ENCODE measurements at places on chromosomes 1 and 21.
A peak's percentile ranks its signal among the peaks of the same experiment; 100 is the strongest.

DNA sequence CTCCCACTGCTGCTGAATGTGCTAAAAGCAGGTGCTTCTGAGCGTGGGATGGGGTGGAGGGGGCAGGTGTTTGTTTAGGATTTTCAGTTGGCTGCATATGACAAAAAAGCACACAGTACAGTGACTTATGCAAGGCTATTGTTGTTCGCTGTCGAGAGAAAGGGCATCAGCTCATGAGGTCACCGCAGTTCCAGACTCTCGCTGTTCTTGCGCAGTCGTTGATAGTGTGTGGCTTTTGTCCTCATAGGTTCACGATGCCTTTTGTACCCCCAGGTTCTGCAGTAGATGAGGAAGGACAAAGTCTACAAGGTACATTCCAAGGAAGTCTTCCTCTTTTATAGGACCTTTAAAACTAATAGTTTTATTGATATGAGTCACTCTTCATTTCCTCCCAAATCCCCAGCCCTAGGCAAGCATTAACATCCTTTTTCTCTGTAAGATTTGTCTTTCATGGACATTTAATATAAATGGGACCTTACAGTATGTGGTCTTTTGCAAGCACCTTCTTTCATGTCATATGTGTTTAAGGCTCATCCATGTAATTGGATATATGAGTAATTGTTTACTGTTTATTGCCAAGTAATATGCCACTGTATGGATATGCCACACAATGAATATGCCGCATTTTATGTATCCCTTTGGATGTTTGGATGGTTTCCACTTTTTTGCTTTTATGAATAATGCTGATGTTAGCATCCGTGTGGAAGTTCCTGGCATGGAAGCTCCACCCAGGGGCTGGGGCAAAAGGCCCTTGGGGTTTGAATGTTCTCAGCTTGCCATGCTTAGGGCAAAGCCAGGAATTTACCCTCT lies 14.5 kb upstream of the NLRP3 start:
- H3K36me3 ChIP-seq = no peaks in the 10 kb centered on the region
- DNase-seq = no peak
- H3K4me3 ChIP-seq = no peak overlapping the region
- no peaks in the 10 kb centered on the region for H3K27me3 ChIP-seq
- H3K27ac ChIP-seq = no peak overlapping the region

DNA sequence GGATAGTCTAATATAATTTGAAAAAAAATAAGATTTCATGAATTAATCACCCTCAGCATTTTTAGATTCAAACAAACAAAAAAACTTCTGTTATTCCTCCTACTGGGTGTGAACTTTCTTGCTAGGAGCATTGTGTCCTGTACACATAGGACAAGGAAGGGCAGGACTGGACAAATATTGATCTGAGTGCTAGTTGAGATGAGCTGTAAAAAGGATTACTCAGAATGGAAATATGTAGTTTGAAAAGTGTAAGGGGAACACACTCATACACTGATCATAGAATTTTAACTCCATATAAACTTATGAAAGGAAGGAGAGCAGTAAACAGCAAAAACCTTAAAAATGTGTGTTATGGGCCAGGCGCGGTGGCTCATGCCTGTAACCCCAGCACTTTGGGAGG lies 156.5 kb upstream of the ZNF648 start:
- no peaks in the 10 kb centered on the region for H3K4me1 ChIP-seq
- no peak overlapping the region for H3K4me3 ChIP-seq
- H3K27me3 ChIP-seq = no peaks in the 10 kb centered on the region
- H3K36me3 ChIP-seq = no peaks in the 10 kb centered on the region
- DNase-seq = no peak
- H3K27ac ChIP-seq = no peak overlapping the region

DNA sequence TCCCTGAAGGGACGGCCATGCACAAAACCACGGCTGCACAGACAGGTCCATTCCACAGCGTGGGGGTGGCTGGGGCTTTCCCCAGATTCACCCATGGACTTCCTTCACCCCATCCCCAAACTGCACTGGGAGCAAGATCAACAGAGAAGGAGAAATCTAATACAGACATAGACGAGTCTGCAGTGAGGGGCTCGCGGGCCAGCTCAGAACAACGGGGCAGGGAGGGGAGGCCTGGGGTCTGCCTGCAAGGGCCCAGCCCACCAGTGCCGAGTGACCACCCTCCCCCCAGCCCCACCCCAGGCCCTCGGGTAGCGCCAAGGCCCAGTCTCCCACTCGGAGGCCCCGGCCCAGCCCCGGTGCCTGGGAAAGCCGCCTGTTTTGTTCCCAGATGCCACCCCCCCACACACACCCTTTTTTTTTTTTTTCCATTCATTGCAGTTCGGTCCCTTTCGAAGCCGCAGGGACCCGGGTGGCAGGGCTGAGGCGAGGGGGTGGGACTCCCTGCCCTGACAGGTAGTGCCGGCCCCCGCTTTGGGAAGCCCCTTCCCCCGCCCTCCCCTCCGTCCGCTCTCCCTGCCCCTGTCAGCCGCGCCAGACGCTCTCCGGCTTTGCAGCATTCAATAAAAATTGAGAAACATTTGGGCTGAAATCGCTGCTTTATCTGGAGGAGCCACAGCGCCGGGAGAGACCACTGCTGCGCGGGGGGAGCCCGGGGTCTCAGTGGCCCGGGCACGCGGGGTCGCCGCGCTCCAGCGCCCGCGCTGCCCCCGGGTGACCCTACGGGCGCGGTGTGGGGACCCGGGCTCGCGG lies 543 bp upstream of the EPHB2 start:
- peaks cover 2% of the 10 kb centered on the region for H3K27me3 ChIP-seq
- peaks cover 13% of the 10 kb centered on the region for H3K4me1 ChIP-seq
- H3K36me3 ChIP-seq = peaks cover 4% of the 10 kb centered on the region
- peak overlapping the region; percentile 53 for H3K4me3 ChIP-seq
- peak overlapping the region; percentile 63 for H3K27ac ChIP-seq
- DNase-seq = peak; percentile 73

DNA sequence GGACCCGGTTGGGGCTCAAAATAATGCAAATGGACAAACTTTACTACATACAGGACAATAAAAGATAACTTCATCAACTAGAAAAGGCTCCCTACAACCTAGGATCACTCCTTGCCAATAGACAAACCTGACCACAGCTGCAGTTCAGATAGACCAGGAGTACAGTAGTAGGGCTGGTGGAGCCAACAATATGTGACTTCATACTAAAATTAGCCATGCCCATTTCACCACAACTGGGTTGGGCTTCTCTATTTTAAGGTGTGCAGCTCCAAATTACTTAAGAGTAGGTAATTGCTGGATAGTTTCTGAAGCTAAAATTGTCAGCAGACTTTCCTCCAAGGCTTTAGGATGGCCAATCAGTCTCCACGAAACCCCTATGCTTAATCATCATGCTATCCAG lies 3.9 kb downstream of the DENND1B start:
- peaks cover 2% of the 10 kb centered on the region for H3K4me1 ChIP-seq
- no peaks in the 10 kb centered on the region for H3K27me3 ChIP-seq
- no peak for DNase-seq
- H3K36me3 ChIP-seq = no peaks in the 10 kb centered on the region
- H3K27ac ChIP-seq = no peak overlapping the region

DNA sequence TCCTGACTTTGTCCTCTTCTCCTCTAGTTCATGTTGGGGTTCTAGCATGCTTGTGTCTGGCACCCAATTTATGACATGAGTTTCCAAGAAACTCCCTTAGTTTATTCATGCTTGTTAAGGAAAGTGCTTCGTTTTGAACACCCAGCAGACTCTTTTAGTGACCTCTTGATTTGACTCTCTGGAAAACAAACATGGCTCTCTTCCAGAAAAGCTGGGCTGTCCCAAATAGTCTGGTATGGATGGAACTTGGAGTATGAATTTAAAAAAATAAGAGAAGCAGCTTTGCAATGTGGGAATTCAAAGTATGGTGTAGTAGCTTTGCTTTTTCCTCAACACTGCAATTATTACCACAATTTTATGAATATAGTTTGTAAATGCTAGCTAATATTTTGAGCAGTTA lies 143.4 kb upstream of the C8B start:
- H3K4me3 ChIP-seq = no peak overlapping the region
- DNase-seq = no peak
- H3K4me1 ChIP-seq = peaks cover 29% of the 10 kb centered on the region
- no peak overlapping the region for H3K27ac ChIP-seq

DNA sequence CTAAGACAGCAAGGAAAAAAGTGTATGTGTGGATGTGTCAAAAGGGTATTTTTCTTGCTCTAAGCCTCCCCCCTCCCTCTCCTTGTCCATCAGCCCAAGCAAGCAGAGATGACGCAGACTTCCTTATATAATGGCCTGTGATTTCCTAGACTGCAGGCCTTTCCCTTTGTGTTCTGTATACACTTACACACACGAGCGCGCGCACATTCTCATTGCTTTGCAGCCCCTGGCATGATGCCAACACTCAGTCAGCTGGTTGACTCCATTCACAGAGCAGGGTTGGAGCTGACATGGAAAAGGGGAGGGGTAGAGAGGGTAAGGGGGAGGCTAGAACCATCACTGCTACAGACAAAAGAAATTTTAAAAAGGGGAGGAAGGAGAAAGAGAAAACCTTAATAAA lies 41.8 kb downstream of the GATAD2B start:
- no peak overlapping the region for H3K4me3 ChIP-seq
- H3K36me3 ChIP-seq = peaks cover 3% of the 10 kb centered on the region
- no peaks in the 10 kb centered on the region for H3K27me3 ChIP-seq
- H3K4me1 ChIP-seq = peaks cover 7% of the 10 kb centered on the region
- DNase-seq = no peak

- no peaks in the 10 kb centered on the region for H3K36me3 ChIP-seq
- peaks cover 3% of the 10 kb centered on the region for H3K4me1 ChIP-seq
These were observed 103.7 kb downstream of the HS2ST1 start for GRCh38 chr1:87017998-87018672.

DNA sequence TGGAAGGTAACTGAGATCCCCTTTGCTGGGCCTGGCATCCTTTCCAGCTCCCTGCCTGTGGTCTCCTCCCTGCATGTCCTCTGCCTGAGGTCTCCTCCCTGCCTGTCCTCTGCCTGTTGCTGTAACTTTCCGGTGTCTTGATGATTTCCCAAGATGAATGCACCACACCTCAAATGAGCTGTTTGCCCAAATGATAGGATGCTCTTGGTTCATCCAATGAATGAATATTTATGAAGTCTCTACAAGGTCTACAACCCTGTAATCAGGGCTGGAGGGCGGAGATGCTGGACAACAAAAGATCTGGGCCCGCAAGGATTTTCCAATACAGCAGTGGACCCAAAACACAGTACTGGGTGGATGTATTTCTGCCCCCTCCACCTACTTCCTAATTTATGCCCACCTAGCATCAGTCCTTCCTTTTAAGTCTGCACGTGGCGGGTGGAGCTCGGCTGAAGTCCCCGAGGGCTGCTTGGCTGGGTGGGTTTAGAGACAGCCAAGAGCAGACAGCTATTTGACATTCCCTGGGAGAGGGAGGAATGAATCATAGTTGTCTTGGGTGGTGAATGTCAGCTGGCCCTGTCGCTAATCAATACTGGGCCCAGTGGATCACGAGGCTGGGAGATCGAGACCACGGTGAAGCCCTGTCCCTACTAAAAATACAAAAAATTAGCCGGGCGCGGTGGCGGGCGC lies 60.3 kb upstream of the GRHL3 start:
- no peaks in the 10 kb centered on the region for H3K36me3 ChIP-seq
- no peak for DNase-seq
- no peak overlapping the region for H3K27ac ChIP-seq
- no peak overlapping the region for H3K4me3 ChIP-seq
- no peaks in the 10 kb centered on the region for H3K4me1 ChIP-seq

DNA sequence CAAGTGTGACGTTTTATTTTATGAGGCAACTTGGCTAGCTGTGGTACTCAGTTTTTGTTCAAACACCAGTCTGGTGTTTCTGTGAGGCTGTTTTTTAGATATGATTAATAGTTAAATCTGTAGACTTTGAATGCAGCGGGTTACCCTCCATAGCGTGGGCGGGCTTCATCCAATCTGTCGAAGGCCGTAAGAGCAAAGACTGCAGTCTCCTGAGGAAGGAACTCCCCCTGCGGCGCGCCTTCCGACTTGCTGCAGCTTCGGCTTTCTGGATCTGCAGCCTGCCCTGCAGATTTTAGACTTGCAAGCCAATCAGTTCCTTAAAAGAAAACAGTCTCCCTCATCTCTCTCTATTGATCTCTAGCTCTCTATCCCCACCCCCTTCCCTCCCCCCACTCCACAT lies 4.2 kb upstream of the ZNF496 start:
- H3K4me1 ChIP-seq = peaks cover 30% of the 10 kb centered on the region
- H3K27ac ChIP-seq = peak overlapping the region; percentile 29

- DNase-seq = no peak
- H3K4me1 ChIP-seq = peaks cover 7% of the 10 kb centered on the region
- H3K4me3 ChIP-seq = no peak overlapping the region
These were observed 814 bp downstream of the A3GALT2 start for GRCh38 chr1:33319949-33320618.

GRCh38 chr1:5238351-5239130 lies 584.1 kb downstream of the AJAP1 start:
- no peaks in the 10 kb centered on the region for H3K36me3 ChIP-seq
- DNase-seq = no peak
- H3K4me1 ChIP-seq = no peaks in the 10 kb centered on the region
- H3K4me3 ChIP-seq = peak overlapping the region; percentile 44
- H3K27ac ChIP-seq = no peak overlapping the region

DNA sequence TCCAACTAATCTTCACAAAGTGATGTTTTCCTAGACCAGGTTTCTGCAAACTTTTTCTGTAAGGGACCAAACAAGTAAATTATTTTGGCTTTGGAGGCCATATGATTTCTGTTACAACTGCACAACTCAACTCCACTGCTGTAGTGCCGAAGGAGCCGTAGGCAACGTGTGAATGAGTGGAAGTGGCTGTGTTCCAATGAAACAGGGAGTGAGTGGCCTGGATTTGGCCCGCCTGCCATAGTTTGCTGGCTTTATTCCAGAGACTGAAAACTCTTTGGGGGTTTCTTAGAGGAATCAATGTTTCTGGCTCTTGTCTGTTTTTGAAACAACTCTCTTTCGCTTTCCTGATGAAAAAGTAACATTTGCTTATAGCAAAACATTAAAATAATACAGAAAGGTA lies 12.6 kb upstream of the ACTL8 start:
- H3K27ac ChIP-seq = no peak overlapping the region
- no peak overlapping the region for H3K4me3 ChIP-seq
- no peaks in the 10 kb centered on the region for H3K36me3 ChIP-seq
- no peak for DNase-seq
- peaks cover 5% of the 10 kb centered on the region for H3K4me1 ChIP-seq

- H3K4me3 ChIP-seq = no peak overlapping the region
- H3K27ac ChIP-seq = no peak overlapping the region
- DNase-seq = no peak
- peaks cover 11% of the 10 kb centered on the region for H3K36me3 ChIP-seq
These were observed 28.0 kb downstream of the ITSN1 start for GRCh38 chr21:33670076-33670978.

GRCh38 chr1:204323887-204324286 lies 35.8 kb downstream of the PLEKHA6 start:
- no peaks in the 10 kb centered on the region for H3K36me3 ChIP-seq
- H3K27me3 ChIP-seq = no peaks in the 10 kb centered on the region
- DNase-seq = no peak
- H3K4me1 ChIP-seq = peaks cover 12% of the 10 kb centered on the region
- H3K27ac ChIP-seq = no peak overlapping the region
- no peak overlapping the region for H3K4me3 ChIP-seq

Data from neuronal stem cell (in vitro differentiated cells).